ENCODE measurements at places on chromosomes 7 and 10.

GRCh38 chr7:23894892-23895569, 185.0 kb downstream of the STK31 start:
- no peak for DNase-seq

DNA sequence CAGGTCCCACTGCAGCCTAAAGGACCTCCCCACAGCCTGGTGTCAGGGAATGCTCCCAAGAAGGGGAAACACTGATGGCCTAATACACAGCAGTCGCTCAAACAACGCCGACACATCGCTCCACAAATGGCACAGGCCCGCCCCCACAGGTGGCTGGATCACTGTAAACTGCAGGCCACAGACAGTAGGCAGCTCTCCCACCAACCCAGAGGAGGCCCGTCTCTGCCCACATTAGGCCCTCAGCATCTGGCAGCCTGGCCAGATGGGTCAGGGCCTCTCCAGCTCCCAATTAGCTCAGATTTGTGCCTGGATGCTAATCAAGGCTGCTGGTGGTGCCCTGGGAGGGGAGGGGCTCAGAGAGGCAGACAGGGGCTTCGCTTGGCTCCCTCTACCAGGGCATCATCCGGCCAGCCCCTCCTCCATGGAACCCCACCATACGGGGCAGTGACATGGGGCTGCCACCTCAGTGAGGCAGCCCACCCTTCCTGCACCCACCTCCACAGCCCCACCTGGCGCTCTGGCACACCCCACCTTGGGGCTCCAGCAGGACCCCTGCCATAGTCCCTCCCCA, 42.7 kb downstream of the CAMK2B start:
- peak; percentile 5 for DNase-seq

- DNase-seq, result no peak
Measured at GRCh38 chr7:6026820-6027311, 4.3 kb upstream of the ANKRD61 start.

DNA sequence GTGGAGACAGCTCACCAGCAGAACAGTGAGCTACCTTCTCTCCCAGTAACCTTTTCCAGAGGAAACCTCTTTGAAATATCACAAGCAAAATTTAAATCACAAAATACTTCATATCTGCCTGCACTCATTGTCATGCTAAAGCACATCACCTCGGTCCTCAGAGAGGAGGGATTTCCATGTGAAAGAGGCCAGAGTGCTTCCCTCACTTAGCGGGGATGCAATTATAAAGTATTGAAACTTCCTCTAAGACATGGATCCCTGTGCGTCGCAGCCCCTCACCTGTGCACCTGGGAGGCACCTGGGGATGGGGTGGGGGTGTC, 457.9 kb downstream of the DNAJB6 start:
- no peak for DNase-seq

DNA sequence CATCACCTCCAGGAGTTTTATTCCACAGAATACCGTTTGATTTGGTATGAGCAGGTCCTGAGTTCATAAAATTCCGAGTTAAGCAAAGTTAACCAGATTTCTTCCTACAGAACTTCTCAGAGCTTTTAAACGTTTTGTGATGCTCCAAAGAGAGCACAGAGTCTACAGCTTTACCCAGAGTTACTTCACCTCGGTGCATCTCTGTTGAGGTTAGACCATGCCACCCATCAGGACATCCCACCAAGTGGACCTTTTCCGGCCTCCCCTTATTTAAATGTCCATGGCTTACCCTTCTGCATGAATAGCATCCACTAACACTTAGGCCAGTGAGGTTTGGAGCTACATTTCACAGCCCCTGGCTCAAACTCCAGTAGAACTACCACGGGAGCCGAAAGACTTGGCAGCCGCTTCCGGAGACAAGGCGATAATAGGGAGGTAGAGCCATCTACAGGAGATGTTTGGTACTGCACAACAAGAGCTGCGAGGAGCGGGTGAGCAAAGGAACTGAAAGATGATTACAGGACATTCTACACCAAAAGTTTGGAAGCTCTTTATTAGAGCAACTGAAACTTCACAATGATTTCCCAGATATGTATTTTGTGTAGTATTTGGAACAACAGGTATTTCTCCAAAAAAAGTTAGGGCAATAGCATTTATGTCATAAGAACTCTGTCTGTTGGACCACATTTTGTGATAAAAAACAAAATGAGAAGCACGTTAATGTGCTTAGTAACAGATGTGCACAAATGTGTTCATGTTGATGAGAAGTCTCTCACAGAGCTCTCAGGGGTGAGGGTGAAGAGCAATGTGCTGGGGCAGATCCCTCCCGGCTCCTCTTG, 174.7 kb downstream of the HERPUD2 start:
- peak; percentile 71 for DNase-seq

DNA sequence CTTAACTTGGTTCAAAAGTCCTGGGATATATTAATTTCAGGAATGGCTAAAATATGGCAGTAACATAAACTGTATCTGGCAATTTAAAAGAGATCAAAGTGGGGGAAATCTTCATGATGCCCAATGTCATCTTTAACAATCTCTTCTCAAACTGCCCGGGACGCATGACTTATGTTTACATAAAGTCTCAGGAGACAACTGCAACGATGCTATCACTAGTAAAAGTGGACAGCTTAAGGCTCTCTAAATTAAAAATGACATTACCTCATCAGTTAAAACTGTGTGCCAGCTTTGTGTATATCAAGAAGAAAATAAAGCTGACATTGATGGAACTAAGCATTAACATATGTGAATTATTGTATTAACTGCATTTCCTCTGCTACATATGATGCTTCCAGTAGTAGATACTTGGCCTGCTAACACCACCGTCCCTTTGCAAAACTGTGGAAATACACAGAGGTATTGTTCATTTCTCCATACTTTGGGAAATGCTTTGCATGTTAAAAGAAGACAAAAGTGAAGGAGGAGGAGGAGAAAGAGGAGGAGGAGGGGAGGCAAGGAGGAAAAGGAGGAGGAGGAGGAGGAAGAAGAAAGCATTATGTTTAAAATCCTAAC, 62.4 kb downstream of the NRP1 start:
- DNase-seq, result no peak

- no peak for DNase-seq
Measured at GRCh38 chr7:116577320-116577871, 52.6 kb downstream of the CAV1 start.

GRCh38 chr10:5151076-5151475, 33.9 kb downstream of the AKR1C8 start:
- no peak for DNase-seq
